NCI-H1417 treated with DMSO at 0.1 percent for 48 hours (cell line): ENCODE measurements at places on chromosomes 7 and 10.

GRCh38 chr7:138797715-138798320 lies at the start of the genes ATP6V0A4 and TMEM213:
TSS of gene ATP6V0A4 (minus strand) at chr7:138798196. CDS start at chr7:138771247, 26,949 bp downstream.
TSS of gene TMEM213 (plus strand) at chr7:138797994. CDS start at chr7:138798105, 111 bp downstream.
- DNase-seq = no peak

DNA sequence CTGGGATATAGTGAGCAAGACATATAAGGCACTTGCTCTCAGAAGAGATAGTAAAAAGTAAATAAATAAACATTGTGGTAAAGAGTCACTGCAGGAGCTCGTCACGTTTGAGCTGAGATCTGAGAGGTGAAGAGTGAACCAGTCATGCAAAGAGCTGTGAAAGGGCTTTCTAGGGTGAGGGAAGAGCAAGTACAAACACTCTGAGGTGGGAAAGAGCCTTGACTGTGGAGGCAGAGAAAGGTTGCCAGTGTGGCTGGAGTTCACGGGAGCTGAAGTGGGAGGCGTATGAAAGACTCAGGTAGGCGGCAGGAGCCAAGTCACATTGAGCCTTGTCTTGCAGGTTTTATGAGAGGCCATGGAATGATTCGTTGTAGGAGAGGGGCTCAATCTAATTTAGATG lies 141.0 kb downstream of the C1GALT1 start:
- no peak for DNase-seq

DNA sequence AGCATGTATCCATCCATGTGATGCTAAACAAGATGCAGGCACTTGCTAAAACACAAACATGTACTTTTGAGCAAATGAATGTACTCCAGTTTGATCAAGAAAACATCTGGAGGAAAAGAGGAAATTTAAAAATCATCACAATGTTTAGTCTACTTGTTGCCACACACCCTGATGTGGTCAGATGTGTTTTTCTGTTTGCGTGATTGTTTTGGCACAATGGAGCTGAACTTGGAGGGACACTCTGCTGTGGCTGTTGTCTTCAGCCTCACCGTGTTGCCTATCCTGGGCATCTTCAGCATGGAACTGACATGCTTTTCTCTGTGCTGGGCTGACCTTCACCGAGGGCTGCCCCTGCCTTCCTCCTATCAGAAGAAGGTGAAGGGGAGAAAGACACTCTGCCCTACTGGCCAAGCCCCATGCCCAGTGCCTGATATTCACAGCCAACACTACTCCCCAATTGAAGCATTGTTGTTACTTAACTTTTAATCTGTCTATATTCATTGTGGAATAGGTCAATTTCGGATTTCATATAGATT lies 268.3 kb upstream of the IGFBP3 start:
- no peak for DNase-seq

GRCh38 chr10:3126741-3127346 lies 45.7 kb downstream of the PITRM1 start:
- DNase-seq = peak; percentile 70

DNA sequence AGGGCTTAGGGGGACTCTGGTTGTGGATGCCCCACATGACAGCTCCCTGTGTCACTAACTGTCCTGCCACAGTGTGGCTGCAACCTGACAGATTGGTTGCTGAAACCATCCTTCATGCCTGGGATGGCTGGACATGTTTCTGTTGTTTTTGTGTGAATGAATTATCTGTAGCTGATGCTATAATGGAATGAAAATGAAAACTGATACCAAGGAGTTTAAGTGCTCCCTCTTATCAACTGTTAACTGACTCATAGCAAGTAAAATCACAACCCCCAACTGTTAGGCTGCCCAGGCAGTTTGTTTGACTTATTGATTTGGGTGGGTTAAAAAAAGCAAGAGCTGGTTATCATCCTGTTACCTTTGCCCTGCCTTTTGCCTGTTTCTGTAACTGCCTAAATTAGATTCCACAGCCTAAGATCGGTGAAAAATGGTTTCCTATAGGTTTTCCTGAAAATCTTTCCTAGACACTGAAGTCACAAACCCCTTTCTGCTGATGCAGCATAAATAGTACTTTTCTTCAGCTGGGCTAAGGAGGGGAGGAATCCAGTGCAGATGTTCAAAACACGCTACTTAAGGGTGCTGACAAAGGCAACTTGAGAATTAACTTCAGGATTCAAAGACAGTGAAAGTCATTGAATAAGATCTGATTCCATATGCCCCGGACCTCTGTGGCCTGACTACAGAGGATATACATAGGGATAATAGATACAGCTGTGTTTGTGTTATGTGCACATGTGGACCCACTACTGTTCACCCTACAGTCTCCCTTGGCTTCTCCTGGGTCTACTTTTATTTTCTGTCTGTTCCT lies 5.7 kb downstream of the FRAT2 start:
- no peak for DNase-seq

GRCh38 chr10:47257396-47258120 lies 42.4 kb upstream of the GDF10 start:
- DNase-seq = no peak

DNA sequence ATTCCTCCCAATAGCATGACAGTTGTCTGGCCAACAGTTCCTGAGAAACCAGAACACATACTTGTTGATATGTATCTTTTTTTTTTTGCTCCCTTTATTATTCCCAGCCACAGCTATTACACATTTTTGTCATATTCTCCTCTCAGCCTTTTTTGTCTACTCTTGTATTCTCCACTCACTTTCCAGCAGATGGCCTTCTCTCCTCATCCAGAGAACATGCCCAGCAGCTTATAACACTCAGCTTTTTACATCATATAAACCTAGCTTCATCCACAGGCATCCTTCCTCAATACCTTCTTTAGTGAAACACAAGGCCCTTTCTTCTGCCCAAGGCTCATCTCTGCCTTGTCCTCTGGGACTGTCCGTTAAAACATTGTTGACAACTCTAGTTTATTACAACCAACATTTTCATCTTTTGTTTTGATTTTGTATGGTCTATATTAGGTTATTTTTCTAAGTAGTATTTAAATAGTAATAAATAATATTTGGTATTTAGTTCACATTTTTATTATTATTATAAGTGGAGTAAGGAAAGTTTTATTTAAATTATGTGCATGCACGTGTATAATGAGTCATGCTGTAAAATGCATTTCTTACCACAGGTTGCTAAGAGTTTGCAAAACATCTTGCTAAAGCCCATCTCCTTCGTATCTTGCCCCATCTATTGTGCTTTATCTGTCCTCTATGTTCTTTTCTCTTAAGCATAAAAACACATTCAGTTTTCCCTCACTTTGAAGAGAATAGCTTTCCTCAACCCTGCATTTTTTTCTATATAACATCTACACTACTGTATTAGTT lies 101.5 kb downstream of the ORC5 start:
- no peak for DNase-seq

GRCh38 chr7:158060216-158060615 lies 527.4 kb downstream of the PTPRN2 start:
- no peak for DNase-seq

- no peak for DNase-seq
These were observed 61.1 kb upstream of the NPSR1 start for GRCh38 chr7:34596887-34597286.

DNA sequence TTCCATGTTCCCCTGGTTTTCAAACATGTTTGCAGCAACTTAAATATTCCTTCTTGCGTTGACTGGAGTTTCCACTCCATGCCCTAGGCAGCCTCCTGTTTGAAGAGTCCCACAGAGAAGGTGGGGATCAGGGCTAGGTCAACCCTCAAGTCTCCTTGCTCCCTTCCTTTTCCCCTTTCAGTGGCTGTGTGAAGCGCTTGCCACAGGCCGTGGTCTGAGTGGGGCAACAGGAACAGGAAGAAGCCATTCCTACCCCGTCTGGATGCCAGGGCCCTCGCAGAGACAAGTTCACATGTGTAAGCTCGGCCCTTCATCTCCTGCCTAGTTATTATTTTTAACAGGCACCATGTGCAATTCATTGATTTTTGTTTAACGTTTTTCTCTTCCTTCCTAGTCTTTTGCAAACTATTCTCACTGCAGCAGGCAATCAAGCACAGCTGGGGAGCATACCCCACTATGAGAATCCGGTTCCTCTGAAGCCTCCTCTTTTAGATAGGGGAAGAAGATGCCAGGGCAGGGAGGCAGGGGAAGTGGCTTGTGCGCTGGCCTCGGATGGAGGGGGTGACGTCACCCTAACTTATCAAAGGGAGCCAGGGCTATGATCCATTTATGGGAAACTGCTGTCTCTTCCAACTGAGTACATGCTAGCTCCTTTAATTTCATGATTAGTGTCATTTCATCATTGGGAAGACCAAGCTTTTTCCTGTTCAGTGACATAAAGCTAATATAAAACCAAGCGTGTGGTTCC lies 64.2 kb downstream of the PRLHR start:
- DNase-seq = no peak

- no peak for DNase-seq
These were observed 5.7 kb upstream of the TAS2R39 start for GRCh38 chr7:143177374-143178119.

- no peak for DNase-seq
These were observed 89.7 kb downstream of the POLR1F start for GRCh38 chr7:19619122-19619521.

- no peak for DNase-seq
These were observed 11.4 kb upstream of the KCTD7 start for GRCh38 chr7:66617295-66617694.

DNA sequence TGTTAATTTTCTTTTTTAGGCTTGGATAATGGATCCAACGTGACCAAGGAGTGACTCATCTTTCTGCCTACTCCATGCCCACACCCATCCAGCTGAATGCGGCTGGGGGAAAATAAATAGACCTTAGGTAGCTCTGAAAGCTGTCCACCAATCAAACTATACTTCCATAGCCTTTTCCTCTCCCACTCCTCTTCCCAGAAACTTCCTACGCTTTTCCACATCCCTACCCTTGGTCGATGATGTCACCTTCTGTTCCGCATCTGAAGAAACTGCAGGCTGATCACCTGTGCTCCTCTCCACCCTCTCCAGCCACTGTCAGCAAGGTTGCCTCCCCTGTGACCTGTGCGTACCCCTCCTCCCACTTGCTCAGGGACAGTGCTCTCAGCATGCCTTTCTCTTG lies 359.8 kb upstream of the KLF6 start:
- DNase-seq = no peak

DNA sequence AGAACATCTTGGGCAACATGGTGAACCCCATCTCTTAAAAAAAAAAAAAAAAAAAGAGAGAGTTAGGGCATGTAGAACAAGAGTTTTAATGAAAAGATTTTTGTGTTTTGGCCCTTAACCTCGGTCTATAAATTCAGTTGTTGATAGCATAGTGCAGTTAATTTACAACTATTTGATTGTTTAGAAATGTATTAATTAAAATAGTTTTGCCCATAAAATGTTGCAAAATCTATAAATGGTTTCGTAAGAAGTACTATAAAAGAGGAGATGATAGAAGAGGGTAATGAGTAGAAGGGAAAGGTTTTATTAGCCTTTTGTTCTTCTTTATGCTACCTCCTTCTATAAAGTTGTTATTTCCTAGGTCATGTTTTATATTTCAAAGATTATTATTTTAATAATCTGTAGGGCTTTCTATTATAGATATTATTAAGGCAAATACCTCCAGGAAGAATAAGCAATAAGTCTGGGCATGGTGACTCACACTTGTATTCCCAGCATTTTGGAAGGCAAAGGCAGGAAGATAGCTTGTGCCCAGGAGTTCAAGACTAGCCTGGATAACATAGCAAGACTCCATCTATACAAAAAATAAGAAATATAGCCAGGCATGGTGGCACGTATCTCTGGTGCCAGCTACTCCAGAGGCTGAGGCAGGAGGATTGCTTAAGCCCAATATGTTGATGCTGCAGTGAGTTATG lies 73.3 kb downstream of the MCU start:
- DNase-seq = no peak

GRCh38 chr7:82173400-82174021 lies 270.1 kb downstream of the CACNA2D1 start:
- DNase-seq = no peak

DNA sequence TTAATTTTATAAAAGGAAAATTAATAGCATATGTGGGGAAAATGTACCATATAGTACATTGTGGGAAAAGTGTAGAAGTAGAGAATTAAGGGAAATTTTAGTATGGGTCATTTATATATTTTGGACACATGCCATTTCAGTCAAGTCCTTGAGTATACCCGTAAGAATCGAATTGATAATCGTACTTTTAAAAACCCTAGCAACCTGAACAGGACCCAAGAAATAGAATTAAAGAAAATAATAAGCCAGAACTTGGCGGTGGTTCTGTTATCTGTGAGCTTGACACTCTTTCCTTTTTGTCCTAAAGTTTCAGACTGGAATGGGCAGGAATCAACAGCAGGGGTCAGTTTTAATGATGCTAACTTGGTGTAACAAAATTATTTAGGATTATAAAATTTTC lies 221.0 kb downstream of the CDK14 start:
- DNase-seq = no peak

DNA sequence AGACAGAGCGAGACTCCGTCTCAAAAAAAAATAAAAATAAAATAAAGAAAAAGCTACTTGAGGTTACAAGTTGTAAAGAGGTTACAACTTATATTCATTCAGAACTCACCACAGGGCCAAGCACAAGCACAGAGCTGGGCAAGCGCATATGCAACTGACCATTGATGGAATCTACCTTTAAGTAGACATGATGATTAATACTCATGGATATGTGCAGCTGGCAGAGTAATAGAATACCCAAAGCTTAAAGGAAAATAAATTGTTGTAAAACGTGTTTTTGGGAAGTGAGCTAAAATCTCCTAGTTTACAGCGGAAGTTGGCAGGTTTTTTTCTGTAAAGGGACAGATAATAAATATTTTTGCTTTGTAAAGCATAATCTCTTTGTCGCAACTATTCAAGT lies 111.6 kb downstream of the TMEM168 start:
- no peak for DNase-seq

- DNase-seq = no peak
These were observed 33.9 kb upstream of the SVIL start for GRCh38 chr10:29668628-29669027.

DNA sequence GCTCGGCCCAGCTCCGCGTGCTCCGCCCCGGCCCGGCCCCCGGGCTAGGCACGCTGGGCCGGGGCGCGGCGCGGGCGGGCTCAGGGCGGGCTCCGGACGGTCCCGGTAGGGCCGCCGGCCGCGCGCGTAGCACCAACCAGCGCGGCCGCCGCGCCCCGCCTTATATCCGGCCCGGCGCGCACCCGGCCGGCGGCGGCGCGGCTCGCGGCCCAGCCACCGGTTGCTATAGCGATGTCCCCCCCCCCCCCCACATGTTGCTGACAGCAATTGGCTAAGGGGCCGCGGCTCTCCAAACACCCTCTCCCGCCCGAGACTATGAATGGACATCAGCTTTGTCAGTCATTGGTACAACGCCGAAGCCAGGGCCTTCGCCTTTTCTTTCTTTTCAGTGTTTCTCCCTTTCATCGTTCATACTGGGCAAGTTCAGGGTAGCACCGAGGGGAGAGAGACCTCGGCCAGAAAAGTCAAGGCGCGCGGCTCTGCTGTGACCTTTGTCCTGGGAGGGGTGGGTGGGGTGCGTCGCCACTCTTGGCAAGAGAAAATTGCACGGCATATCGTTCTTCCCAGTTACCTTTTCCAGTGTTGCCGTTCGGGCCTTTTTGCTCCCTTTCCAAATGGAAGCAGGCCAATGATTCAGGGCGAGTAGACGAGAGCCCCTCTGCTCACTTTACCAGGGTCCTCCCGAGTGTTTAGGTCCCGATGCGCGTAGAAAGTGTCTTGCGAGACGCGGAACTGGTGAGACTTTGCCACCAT lies 354.2 kb downstream of the DNAJB6 start:
- peak; percentile 79 for DNase-seq

GRCh38 chr7:29030781-29031275 lies 72.7 kb upstream of the TRIL start:
- DNase-seq = no peak

- DNase-seq = no peak
These were observed 16.8 kb downstream of the PRKAG2 start for GRCh38 chr7:151859948-151860685.

- no peak for DNase-seq
These were observed 3.2 kb upstream of the CEP55 start for GRCh38 chr10:93493162-93493561.

GRCh38 chr10:118594392-118595063 lies 920 bp downstream of the PRLHR start:
- no peak for DNase-seq
